T-cell (primary cell): ENCODE measurements at places on chromosomes 4 and X.

- no peak for DNase-seq
Observed at GRCh38 chr4:1074077-1074476, 39.3 kb downstream of the RNF212 start.

DNA sequence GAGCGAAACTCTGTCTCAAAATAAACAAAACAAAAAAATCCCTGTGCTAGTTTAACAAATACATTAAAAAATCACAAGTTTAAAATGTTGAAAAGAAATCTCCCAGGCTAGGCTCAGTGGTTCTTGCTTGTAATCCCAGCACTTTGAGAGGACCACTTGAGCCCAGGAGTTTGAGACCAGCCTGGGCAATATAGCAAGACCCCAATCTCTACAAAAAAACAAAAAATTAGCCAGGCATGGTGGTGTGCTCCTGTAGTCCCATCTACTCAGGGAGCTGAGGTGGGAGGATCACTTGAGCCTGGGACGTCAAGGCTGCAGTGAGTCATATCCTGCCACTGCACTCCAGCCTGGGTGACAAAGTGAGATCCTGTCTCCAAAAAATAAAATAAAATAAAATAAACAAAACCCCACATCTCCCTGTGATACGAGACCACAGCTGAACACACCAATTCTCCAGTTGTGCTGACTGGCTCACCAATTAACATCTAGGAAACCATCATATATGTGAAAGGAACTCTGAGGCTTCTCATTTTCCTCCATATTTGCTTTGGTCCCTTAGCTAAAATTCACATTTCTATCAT lies 7.3 kb downstream of the RPS4X start:
- DNase-seq = no peak

DNA sequence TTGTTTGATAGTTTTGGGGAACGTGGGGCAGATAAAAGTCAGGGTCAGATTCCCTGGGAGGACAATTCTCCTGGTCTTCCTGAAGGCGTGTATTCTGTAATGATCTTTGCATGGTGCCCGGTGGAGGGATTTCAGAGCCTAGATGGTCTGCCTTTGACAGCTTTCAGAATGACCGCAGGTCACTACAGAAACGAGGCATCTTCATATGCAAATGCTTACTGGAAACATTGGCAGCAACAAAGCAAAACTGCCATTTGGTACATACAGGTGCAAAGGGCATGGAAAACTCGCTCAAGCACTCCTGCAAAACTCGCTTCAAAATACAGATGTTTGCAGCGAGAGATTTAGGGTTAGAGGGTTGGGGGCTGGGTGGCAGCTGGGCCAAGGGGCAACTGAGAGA lies 8.8 kb downstream of the C4orf50 start:
- DNase-seq = no peak

GRCh38 chr4:15314974-15315373 lies 112.9 kb upstream of the C1QTNF7 start:
- DNase-seq = no peak

GRCh38 chr4:5110901-5111300 lies 59.6 kb downstream of the STK32B start:
- DNase-seq = no peak

- no peak for DNase-seq
Observed at GRCh38 chrX:71170660-71171059, 26.0 kb downstream of the NLGN3 start.

GRCh38 chr4:167274351-167274750 lies 40.1 kb upstream of the SPOCK3 start:
- no peak for DNase-seq

GRCh38 chrX:108224727-108225621 lies 133.4 kb downstream of the ATG4A start:
- DNase-seq = no peak

- DNase-seq = no peak
Observed at GRCh38 chr4:188841523-188841922, 702.3 kb downstream of the TRIML1 start.

DNA sequence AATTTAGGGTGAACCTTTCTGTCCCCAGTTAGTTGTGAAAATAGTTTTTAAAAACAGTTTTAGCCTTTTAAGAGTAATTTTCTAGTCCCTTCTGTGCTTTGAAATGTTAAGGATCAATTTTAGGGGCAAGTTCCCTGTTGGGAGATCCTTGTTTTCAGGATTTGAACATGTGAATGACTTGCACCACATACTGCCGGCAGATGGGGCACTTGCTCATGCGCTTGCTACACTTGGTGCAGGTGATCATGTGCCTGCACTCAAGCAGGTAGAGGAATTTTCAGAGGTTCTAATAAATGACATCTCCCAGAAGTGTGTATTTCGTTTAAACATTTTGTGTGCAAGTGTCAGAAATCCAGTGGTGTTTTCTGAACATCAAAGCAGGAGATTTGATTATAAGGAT lies 195.9 kb downstream of the CHM start:
- no peak for DNase-seq

GRCh38 chrX:10524578-10524977 lies 95.8 kb downstream of the MID1 start:
- no peak for DNase-seq

DNA sequence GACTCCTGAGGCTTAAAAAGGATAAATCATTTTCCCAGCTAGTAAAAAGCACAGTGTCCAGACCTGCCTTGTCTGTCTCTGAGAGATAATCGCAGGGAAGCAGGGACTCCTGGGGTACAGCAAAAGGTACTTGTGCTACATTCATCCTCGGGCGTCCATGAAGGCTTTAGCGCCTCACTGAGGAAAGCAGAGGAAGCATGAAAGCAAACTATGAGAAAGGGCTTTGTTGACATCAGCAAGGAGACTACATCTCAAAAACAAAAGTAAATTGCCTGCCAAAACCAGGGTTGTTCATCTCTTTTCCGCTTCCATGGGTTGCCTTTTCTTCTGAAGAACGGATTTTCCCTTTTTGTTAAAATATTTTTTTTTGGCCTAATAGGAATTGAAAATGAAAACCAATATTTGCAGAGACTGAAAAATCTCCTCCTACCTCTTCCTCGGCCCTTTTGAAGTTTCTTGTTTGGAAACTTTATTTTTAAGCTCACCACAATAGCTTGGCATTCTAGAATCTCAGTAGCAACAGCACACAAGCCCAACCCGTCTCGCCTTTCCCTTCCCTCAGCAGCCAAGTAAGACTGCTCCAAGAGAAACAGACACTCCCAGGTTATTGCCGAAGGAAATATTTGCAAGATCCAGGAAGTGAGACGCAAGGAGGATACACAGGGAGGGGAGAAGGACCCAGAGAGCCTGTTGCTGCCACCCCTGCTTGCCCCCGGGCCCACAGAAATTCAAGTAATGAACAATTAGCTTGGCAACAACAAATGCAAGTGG lies 148.3 kb upstream of the DGKK start:
- DNase-seq = no peak

DNA sequence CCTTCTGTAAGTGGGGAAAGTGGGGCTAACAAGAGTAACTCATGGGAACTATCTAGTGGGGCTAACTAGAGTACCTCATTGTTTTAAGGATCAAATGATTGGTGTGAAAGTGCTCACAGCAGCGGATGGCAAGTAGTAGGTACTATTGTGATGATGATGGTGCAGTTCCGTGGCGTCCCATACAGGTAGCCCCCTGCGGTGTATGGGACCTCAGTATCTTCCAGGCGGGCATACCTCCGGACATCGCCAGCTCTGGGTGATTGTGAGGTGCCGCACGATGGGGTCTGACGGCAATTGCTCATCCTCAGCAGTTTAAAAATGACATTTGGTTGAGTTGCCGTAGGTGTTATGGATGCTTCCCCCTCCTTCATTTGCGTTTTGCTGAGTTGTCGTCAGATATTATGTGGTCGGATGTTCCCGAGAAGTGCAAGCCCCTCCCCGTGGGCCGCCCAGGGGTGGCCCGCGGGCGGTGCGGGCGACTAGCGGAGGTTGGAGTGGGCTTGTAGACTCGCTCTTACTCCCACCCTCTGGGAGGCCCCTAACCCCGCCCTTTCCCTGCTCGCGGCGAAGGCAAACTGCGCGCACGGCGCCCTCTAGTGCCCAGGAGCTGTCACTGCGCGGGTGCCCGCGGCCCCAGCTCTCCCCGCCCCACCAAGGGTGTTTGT lies 18.3 kb upstream of the GPR101 start:
- DNase-seq = peak; percentile 80

DNA sequence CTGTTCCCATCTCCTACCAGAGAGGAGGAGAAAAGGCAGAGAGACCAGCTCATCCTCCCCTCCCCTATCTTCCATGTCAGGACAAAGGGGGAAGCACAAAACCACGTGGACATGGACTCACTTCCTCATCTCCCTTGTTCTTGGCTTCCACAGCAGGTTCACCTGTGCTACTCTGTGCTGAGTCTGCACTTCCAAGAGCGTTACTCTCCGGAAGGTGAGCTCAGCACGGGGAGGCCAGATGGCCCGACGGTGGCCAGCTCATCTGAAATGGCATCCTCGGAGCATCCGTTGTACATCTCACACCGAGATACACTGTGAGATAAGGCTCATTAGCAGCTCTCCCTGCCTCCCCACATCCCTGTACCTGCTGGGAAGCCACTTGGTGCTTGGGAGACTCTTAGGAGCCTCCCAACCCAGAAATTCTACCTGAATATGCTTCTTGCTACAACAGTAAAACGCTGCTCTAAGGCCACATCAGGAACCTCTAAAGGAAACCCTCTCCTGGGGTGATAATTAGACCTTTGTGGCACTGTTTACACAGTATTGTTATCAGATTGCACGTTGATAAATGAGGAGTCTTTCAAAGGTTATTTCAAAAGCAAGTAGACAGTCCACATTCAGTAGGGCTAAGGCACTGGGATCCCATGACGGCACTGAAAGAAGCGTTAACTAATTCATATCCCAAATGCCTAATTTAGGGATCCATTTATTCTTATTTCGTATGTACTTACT lies 19.4 kb downstream of the LGI2 start:
- DNase-seq = no peak

GRCh38 chr4:1472148-1472797 lies 66.0 kb upstream of the NKX1-1 start:
- DNase-seq = no peak

GRCh38 chr4:154009191-154009590 lies 220.3 kb upstream of the SFRP2 start:
- DNase-seq = no peak

DNA sequence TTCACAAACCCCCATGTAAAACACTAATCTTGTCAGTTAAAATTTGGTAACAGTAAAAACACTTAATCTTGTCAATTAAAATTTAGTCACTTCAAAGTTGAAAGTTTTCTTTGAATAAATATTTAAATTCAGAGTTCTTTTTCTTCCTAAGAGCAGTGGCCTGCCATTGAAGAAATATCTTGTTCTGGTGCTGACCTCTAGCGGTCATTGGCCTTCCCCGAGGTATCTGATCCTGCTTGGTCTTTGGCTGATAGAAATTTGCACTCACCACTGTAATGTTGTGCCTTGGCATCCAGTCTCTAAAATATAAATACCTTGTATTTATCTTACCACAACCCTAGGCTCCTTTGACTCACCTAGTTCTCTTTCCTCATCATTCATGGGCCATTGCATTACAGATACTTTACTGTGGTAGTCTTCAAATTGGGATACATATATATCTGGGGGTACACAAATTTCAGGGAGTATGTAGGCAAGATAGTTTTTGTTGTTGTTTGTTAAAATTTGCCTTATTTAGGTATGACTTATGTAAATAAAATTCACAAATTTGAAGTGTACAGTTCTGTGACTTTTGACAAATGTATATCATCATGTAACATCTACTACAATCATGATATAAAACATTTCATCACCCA lies 6.7 kb upstream of the ART3 start:
- peak; percentile 71 for DNase-seq

DNA sequence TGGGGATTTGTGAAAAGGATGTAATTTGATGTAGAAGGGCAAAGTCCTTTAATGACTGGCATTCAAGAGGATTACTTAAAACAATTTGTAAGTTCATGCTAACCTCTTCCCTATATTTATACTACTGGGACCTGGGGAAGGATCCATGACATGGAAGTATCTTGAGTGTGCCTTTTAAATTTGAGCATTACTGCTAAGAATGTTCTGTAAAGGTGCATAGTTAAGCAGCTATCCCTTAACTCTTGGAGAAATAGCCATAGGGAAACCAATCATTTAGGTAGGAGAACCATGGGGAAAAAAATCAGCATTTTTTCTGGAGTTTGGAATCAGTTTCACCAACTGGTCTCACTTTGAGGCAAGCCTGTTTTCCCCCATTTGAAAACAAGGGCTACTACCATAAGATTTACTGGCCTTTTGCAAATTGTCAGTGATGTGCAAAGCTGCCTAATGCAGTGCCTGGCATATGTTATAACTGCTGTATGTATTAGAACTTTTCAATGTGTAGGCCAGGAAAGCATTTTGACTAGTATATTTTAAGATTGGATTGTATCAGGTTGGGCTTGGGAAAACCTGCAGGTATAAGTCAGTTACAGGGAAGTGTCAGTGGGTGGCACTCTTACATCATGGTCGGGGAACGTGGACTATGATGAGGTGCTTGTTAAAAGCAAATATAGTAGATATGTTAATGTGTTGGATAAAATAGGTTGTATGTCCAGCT lies 72.1 kb downstream of the PRSS12 start:
- DNase-seq = peak; percentile 21

DNA sequence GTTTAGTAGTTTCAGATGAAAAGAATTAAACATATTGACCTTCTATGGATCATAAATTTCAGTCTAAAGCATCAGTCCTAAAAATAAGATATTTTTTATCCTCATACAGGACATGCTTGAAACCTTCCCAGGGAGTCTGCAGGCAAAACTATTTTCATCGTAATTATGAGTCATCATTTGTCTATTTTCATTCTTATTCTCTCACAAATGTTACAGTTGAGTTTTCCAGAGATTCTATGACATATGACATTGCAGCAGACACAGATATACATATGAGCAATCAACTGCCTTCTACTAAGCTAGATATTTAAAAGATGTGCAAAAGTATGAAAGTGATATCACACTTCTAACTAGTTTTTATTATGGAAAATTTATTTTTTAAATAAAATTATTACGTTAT lies 398.0 kb downstream of the MAGEB5 start:
- no peak for DNase-seq

GRCh38 chrX:106612393-106612763 lies 600 bp downstream of the RADX start:
- no peak for DNase-seq

- DNase-seq = no peak
Observed at GRCh38 chr4:77031544-77031943, 44.2 kb downstream of the CCNI start.

DNA sequence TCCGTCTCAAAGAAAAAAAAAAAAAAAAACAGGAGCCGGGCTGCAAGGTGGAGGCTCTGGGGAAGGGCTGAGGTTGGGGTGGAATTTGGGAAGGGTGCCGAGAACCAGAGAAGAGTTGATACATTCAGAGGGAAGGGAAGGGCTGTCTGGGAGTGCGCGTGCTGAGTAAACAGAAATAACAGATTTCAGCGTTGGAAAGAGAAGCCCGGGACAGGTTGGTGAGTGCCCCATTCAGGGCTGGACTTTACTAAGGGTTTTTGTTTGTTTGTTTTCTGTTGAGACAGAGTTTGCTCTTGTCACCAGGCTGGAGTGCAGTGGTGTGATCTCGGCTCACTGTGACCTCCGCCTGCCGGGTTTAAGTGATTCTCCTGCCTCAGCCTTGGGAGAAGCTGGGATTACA lies 1.7 kb upstream of the IL3RA start:
- no peak for DNase-seq

DNA sequence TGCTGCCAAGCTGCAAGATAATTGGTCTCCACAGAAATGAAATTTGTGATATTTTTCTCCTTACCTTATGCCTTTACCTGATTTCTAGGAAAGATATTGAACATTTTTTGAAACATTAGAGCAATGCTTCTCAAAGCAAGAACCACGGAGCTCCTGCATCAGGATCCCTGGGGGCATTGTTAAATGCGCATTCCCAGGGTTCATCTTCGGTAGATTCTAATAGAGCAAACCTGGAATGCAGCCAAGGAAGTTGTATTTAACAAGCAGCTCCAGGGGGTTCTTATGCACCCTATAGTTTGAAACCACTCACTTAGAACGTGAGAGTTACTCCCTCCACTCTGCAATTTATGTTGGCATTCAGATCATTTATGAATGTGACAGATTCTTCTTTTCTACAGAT lies 126.2 kb downstream of the SLC39A8 start:
- no peak for DNase-seq
